ENCODE measurements at places on chromosomes 4 and X. TPM values are rescaled to one million over a fixed set of nuclear protein-coding genes. Genes with fewer than 3 reads are reported as not detected.

The CT47B1 gene
- total RNA-seq = not detected

DNA sequence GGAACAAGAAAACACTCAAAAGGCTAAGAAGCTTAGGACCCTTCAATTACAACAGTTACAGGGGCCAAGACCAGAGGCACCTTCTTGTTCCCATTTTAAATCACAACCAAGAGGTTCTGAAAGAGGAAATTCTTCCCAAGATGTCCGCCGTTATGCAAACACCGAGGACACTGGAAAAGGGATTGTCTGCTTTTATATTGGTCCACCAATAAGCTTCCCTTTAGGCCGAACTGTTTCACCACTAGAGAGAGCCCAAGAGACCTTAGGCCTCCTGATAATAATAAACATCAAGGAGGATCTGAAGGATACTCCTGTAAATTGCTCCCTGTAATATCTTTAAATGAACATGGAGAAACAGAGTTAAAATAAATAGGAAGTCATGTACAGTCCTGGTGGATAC is 92.6 kb upstream of the NLRP2B start:
- no peak overlapping the region for H3K4me3 ChIP-seq
- no peak overlapping the region for H3K27ac ChIP-seq
- no peak for DNase-seq
- H3K4me1 ChIP-seq = no peaks in the 10 kb centered on the region
- H3K27me3 ChIP-seq = no peaks in the 10 kb centered on the region

GRCh38 chr4:111605111-111605510 is 540.1 kb upstream of the FAM241A start:
- no peak overlapping the region for H3K4me3 ChIP-seq
- H3K27me3 ChIP-seq = no peaks in the 10 kb centered on the region
- DNase-seq = no peak
- no peaks in the 10 kb centered on the region for H3K4me1 ChIP-seq
- no peak overlapping the region for H3K27ac ChIP-seq

- H3K36me3 ChIP-seq = no peaks in the 10 kb centered on the region
- H3K4me1 ChIP-seq = no peaks in the 10 kb centered on the region
- no peaks in the 10 kb centered on the region for H3K27me3 ChIP-seq
- no peak for DNase-seq
- no peak overlapping the region for H3K4me3 ChIP-seq
Measured at GRCh38 chr4:141081921-141082395, 51.3 kb downstream of the RNF150 start.

- no peaks in the 10 kb centered on the region for H3K27me3 ChIP-seq
- H3K4me1 ChIP-seq = no peaks in the 10 kb centered on the region
- no peaks in the 10 kb centered on the region for H3K36me3 ChIP-seq
- no peak overlapping the region for H3K27ac ChIP-seq
Measured at GRCh38 chr4:137583671-137584070, 51.4 kb upstream of the PCDH18 start.

Data from tibial nerve (tissue), 4 donors.